ENCODE measurements at places on chromosomes 7 and 10. TPM values are rescaled to one million over a fixed set of nuclear protein-coding genes. Genes with fewer than 3 reads are reported as not detected.

GRCh38 chr10:91511549-91512330 is 101.6 kb downstream of the HECTD2 start:
- peak; percentile 96 for DNase-seq

- DNase-seq, result no peak
Measured at GRCh38 chr7:82284936-82285519, 158.5 kb downstream of the CACNA2D1 start.

GRCh38 chr10:69703256-69703655 is 73.2 kb downstream of the FAM241B start:
- DNase-seq, result no peak

- DNase-seq, result no peak
Measured at GRCh38 chr10:35367982-35368381, 31.7 kb downstream of the CCNY start.

PAX4 gene
- total RNA-seq, result not detected
